ENCODE measurements at places on chromosomes 2 and 18.

DNA sequence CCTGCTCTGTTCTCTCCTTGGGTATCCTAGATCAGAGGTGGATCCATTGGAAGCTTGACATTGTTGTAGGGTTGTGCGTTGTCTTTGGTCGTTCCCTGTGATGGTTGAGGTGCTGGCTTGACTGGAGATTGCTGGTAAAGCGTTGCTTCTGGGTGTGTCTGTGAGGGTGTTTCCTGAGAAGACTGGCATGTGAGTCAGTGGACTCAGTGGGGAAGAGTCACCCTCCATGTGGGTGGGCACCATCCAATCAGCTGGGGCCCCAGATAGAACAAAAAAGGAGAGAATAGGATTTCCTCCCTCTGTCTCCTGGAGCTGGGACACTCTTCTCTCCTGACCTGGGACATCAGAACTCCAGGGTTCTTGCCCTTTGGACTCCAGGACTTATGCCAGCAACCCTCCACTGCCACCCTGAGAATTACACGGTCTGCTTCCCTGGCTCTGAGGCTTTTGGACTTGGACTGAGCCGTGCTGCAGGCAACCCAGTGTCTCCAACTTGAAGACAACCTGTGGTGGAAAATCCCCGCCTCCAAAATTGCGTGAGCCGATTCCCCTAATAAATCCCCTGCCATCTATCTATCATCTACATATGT lies 14.8 kb upstream of the REEP1 start:
- no peak for DNase-seq

DNA sequence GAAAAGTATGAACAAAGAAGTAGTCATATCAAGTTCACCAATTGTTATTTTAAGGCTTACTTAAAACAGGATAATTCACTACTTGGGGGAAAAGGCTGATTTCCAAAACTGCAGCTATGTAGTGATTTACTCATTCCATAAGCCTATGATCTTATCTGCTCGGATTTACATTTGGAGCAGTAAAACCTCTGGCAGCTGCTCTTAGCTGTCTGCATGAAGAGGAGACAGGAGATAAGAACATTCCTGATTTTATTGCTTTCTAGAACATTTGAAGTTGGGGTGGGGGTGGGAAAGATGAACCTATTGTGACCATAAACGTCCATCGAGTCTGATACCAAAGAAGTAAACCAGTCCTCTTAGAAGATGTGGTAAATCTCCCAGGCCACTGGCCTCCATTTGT lies 120.9 kb downstream of the MMADHC start:
- no peak for DNase-seq

- DNase-seq: no peak
Observed at GRCh38 chr2:57190007-57190406, 856.6 kb upstream of the VRK2 start.

- no peak for DNase-seq
Observed at GRCh38 chr18:63823516-63824219, 48.5 kb downstream of the SERPINB7 start.

DNA sequence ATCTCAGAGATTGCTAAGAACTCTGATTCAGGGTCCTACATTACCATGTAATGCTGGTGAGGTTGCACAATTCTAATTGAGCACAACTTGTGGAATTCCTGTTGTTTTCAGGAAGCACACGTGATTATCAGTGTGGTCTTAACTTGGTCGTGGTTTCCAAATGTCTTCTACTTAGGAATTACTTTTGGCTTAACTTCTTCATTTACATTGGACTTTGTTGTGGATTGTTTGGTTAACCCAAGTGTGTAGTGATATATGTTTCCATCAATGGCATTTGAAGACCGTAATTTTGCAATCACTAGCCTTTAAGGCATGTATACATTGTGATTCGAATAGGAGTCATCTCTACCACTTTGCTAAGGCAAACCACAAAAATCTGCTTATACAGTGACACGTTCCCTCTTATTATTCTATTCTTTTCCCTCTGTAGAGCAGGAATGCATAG lies 373.3 kb downstream of the IRS1 start:
- no peak for DNase-seq

DNA sequence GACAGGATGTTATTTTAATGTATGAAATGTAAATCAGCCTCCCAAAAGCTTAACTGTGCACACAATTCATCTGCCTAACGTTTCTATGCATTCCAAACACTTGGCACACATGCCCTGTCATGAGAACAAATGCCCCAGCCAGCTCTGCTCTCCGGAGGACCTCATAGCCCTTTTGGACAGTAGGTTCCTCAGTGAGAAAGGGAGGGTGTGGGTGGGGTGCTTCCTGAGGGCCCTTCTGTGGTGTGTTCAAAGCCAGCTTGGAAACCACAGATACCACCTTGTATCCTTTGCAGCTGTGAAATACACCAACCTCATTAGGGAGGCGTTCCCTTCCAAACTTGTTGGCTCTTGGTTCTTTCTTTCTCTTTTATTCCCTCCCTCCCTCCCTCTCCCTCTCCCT lies 102.2 kb upstream of the ASB18 start:
- DNase-seq: no peak

DNA sequence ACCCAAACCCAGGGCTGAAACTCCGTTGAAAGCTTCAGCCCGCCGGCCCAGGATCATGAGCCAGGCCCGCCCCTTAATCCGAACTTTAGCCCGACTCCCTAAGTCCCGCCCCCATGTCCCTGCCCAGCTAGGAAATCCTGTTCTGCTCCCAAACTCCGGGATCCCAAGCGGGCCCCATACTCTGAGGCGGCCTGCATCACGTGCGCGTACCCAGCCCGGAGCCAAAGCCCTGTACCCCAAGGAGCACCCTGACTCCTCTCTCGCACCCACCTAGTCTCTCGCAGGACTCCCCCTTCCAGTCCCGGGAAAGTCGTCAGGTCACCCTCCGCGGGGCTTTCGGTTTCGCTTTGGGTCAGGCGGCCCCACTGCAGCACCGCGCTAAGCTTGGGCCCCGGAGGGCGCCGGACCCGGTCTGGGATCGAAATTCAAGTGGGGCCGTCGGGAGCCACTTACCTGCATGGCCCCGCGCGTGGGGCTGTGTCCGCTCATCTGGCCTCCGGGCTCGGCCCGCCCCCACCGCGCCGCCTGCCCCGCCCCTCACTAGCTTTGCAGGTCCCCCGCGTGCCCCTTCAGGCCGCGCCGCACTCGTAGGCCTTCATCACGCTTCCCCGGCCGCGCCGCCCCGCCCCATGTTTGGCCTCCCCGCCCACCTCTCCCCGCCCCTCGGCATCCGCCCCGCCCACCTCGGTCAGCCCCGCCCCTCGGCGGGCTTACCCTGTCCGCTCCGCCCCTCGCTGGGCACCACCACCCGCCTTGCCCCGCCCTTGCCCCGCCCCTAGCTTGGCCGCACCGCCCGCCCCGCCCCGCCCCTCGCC lies at the start of gene DNPEP:
TSS of gene DNPEP (minus strand) at position 607 of the 815 bp plus-strand sequence. CDS start at position 489, 118 bp downstream.
- DNase-seq: peak; percentile 98

DNA sequence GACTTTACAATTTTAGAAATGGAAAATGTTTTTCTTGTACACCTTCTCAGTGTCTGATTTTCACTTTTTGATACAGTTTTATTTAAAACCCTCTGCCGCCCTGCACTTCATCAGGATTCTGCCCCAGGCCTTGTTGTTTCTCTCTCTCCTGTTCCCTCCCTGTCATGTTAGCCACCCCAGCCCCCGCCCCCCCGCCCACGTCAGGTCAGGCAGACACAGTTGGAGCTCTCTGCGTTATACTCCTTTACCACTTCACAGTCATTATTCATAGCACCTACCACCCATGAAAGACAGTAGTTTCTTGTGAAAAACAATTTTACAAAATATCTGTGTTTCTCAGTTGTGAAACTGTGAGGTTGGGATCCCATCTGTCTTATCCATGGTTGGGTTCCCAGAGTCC lies 21.5 kb downstream of the ADNP2 start:
- no peak for DNase-seq

DNA sequence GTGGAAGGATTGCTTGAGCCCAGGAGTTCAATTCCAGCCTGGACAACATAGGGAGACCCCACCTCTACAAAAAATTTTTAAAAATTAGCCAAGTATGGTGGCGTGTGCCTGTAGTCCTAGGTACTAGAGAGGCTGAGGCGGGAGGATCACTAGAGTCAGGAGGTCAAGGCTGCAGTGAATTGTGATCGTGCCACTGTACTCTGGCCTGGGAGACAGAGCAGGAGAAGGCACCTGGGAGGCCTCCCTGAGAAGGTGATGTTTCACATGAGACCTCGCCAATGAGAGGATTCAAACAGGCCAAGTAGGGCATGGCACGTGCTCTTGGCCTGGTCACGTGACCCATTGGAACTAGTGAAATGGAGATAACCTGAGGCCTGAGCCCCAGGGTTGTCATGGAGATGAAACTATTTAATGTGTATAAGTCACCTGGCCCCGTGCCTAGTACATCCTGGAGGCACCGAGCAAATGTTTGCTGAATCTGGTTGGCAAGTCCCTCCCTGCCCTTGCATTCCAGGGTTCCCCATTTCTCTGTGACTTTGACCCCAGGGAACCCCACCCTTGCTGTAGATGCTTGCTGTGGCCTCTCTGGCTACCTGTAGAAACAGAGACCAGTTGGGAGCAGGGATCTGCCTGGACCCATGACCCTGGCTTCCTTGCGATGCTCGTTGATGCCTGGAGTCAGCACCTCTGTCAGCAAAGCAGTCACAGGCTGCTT lies 26.1 kb upstream of the ROCK2 start:
- no peak for DNase-seq

DNA sequence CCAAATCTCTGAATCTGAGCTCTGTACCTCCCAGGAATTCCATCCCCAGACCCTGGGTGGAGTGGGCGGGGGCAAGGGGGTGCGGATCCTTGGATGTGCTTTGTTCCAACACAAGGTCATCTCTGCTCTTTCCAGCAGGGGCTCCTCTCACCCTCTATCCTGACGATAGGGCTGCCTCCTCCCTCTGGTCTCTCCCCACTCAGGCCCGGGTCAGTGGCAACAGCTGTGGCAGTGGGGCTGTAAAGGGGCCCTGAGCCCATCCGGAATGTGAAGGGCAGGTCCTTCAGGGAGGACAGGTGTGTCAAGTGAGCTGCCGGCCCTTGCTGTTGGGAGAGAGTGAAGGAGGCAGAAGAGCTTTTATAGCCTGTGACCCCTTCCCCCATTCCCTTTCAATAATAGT lies 167.8 kb downstream of the CELF4 start:
- no peak for DNase-seq

- DNase-seq: no peak
Observed at GRCh38 chr2:122072666-122073065, 317.2 kb downstream of the TSN start.

GRCh38 chr2:17646081-17646554 lies 105.6 kb downstream of the VSNL1 start:
- no peak for DNase-seq

DNA sequence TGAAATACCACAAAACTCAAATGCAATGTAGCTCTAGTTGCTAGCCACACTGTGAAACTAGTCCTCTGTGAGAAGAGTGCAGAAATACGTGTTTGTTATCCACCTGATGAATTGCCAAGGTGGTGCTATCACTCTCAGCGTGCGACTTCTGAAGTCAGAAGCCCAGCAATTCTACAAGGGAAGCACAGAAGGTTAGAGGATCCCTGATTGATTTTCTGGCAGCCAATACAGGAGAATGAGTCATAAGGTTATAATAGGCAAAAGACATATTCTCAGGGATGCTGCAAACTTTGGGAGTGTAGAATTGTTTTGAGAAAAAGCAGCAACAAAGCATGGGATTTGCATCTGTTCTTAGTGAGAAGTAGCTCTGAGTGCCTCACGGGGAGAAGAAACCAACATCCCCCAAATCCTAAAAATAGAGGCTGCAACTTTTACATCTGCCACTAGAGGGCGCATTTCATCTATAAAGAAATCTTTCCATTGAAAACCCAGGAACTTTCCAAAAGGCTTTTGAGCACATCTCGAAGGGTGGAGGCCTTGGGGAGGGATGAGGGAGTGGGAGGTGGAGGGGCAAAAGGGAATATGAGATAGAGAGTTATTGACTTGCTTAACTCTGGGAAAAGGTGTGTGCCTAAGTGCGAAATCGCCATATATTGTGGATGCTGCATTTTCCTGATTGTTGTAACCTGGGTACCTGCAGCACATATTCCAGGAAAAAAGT lies 78.0 kb downstream of the TMEM182 start:
- DNase-seq: peak; percentile 50

GRCh38 chr2:237638176-237638575 lies 10.8 kb downstream of the LRRFIP1 start:
- no peak for DNase-seq

GRCh38 chr2:53182601-53183000 lies 585.0 kb upstream of the CHAC2 start:
- DNase-seq: no peak

DNA sequence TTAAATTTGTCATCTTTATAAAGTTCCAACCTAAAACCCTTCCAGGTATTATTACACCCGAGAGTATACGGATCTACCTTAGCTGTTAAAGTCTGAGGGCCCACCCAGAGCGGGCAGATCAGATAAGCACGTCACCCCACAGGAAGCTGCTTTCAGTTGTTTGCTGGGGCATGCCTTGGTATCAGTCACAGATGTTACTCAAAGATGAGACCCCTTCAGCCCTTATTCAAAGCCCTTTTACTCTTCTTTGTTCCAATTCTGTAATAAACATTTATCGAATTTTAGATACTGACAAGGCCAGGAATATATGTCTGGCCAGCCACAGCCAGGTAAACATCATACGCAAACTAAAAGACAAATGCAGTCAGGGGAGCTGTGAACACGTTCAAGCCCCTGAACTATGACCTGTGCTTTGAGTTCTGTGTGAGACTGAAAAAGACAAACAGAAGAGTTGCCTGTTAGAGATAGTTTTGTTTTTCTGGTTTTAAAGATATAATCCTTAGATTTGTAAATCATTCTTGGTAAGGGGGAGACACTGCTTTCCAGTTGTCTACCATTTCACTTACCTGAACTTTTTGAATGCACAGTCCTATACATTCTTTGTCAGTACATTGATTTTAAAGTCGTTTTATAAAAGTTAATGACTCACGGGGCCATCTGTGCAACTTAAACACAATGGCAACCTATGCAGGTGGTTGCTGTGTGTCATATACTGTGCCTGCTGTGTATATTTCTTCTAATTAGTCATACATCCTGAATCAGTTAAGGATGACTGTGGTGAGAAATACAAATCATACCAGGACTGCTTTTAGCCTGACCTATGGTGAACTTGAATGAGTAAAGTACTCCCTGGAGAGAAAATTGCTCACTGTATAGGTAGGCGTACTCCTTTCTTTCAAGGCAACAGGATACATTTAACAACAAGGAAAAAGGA lies 100.5 kb upstream of the ITPRID2 start:
- DNase-seq: no peak

DNA sequence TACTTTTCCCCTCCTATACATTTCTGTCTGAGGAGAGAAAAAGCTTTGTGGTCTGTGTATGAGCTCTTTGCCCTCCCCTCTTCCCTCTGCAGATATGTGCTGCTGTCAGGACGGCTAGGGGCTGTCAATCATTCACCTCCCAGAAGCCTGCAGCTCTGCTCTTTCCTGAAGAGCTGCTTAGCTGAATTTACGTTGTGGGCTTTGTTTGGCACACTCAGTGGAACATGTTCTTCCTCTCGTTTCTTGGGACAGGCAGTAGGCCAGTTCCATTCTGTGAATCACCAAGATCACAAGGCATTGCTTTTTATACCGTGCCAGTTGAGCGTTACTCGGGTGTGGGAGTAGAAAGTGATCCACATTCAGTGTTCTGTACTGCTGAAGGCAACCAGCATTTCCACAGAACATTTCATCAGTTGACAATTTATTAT lies 136.7 kb downstream of the LAMA3 start:
- DNase-seq: no peak

GRCh38 chr2:181949047-181949446 lies 36.6 kb upstream of the PPP1R1C start:
- DNase-seq: no peak

Data from liver (tissue), 10 donors.